Skin of body (tissue), 3 donors: ENCODE measurements at places on chromosomes 2 and 18. TPM values are rescaled to one million over a fixed set of nuclear protein-coding genes. Genes with fewer than 3 reads are reported as not detected.
A peak's percentile ranks its signal among the peaks of the same experiment; 100 is the strongest.

- DNase-seq = peak; percentile 33
Observed at GRCh38 chr2:46863882-46864281, 51.7 kb downstream of the MCFD2 start.

DNA sequence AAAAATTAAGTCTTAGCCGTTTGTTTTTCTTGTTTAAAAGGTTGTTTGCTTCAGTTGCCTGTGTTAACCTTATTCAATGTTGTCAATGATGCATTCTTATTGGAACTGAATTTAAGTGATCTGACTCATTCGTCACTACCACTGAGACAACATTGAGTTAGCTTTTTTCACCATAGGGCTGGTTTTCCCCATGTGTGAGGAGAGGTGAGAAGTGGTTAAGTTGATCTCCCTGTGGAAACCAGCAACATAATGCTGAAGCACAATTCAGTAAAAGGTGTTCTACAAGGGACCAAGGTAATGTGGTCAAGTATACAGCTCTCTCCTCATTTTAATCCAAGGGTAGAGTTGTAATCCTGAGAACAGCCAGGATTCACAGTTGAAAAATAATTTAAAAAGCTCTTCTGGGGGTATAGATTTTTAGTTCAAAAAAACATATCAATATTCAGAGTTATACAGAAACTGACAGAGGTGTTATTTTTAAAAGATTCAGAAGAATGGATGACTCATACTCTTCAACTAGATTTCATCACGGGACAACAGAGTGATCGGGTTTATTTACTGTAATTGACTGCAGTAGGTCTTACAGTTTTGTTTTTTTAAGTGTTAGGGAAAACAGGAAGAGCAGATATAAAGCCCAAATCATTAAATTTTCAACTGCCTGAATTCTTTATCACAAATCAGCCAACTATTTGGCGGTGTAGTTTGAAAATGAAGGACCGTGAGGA lies 12.6 kb downstream of the NOP58 start:
- DNase-seq = no peak

GRCh38 chr2:215277944-215278343 lies 33.9 kb upstream of the ATIC start:
- no peak for DNase-seq

- DNase-seq = no peak
Observed at GRCh38 chr2:228268301-228268700, 86.8 kb upstream of the SPHKAP start.

- DNase-seq = no peak
Observed at GRCh38 chr2:12291303-12291702, 425.4 kb upstream of the TRIB2 start.

DNA sequence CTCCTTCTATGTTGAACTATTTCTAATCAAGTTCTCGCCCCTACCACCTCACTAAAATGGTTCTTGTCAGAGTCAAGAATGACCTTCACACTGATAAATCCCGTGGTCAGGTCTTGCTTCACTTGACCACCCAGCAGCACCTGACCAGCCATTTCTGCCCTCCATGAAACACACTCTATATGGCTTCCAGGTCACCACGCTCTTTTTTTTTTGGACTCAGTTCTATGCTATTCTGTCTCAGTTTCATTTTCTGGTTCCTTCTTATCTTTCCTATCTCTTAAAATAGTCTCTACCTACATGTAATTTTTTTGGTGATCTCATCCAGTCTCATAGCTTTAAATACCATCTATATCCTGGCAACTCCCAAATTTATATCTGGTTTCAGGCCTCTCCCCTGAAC lies 11.4 kb downstream of the EIF2AK3 start:
- no peak for DNase-seq

DNA sequence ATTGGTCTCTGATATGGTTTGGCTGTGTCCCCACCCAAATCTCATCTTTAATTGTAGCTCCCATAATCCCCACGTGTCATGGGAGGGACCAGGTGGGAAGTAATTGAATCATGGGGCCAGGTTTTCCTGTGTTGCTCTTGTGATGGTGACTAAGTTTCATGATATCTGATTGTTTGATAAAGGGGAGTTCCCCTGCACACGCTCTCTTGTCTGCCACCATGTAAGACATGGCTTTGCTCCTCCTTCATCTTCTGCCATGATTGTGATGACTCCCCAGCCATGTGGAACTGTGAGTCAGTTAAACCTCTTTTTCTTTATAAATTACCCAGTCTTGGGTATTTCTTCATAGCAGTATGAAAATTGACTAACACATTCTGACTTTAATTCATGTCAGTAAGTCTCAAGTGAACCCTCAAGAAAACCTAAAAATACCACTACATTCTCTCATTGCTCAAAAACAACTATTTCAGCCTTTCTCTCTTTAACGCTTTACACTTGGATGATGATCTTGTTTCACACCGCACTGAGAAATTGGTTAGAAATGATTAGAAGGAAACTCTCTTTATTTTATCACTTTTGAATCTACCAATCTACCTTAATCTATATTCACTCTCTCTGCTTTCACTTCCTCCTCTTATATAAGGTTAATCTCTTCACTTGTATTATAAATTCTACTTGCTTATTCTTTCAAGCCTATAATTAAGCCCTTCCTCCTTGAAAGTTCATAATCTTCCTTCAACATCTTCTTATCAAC lies 110.1 kb downstream of the GALR1 start:
- no peak for DNase-seq

- no peak for DNase-seq
Observed at GRCh38 chr18:23258566-23259469, 123.5 kb downstream of the CABLES1 start.

DNA sequence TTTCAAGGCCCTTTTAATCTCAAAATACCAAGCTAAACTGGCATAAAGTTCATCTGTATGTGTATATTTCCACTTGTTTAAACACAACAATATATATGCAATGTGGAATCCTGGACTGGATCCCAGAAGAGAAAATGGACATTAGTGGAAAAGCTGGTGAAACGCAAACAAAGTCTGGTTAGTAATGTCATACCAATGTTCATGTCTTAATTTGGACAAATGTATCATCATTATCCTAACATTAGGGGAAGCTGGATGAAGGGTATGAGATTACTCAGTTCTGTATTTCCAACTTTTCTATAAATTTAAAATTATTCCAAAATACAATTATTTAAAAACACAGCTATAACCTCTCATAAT lies 3.8 kb downstream of the SP3 start:
- no peak for DNase-seq

DNA sequence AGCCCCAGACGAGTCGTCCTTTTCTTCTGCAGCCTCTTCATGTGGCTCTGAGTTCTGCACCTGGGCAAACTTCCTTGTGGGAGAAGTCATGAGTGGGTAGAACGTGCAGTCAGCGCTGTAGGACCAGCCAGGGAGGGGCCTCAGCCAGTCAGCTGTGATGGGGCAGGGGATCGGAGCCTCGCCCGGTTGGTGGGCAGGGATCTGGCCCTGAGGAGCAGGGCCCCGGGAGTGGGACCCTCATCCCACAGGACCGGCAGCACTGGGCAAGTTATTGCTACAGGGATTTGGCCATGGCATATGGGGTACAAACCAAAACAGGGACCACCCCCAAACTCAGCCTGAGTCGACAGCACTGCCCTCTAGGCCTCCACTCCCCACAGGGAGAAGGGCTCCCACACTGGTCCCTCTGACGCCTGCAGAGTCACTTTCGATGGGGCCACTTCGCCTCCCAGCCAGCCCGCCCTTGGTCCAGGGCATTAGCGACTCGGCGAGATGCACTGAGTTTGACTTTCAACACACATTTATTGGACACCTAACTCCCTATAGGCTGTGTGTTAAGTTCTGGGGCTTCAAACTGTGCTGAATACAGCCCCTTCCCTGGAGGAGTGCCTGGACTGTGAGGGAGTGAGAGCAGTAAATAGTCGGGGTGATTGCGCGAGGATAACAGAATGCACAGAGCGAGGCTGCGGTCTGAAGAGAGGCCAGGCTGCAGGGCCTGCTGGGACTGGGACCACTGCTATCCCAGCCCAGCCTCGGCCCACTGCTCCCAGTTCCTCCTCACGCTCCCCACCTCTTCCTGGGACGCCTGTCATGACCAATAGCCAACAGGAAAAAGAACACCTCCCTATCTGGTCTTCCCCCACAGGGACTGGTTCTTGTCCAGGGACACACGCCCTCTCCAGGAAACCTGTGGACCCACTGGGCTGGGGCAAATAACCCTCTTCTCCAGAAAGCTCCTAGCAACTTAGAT lies 55.9 kb downstream of the SDC1 start:
- no peak for DNase-seq

- no peak for DNase-seq
Observed at GRCh38 chr2:181947273-181947672, 38.4 kb upstream of the PPP1R1C start.

DNA sequence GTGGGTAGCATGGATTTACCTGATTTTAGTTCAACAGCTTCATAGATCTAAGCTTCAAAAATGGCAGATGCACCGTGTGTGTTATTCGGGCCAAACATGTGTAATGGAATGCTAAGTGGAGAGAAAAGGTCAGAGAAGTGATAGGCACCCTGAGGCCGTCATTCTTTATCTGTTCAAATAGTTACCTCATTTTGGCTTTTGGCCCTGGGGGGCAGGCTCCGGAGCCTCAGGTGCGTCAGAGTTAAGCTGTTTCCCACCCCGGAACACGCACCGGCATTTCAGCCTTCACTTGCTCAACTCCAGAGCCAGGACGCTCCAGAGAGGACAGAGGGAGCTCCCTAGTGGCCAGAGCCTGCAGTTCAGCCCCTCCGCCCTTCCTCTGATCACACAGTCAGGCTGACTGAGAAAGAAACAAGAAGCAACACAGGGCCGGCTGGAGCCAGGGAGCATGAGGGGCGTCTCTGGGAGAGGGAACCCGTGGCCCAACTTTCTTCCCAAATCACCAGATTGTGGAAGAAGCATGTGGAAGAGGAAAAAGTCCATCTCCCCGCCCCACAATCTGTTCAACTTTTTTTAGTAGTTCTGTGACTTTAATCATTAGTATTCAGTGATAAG lies 135.2 kb upstream of the EPC2 start:
- DNase-seq = peak; percentile 41

DNA sequence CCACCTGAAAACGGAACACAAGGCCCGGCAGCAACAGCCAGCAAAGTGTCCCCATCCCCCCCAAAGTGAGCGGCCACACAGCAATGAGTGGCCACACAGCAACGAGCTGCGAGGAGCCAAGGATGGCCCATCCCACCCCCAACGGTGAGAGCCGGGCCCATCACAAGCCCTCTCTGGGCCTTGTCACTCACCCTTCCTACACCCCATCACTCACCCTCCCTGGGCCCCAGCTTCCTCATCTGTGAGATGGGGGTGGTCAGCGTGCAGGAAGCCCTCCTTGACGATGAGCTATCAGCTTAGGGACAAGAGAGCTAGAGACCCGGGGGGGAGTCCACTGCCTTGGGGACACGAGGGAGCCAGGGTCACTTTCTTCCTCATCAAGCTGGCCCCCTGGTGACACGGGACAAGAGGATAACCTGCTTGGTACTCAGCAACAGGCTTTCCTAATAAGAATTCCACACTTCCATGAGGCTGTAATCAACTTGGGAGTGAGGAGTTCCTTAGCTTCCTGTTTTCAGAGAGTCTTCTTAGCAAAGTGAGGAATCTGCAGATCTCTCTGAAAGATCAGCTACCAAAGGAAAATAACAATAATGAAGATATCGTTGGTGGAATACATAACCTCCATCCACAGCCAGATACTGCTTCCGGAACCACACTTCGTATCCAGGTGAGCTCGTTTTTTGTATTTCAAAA lies 92.8 kb downstream of the HDAC4 start:
- DNase-seq = no peak

- no peak for DNase-seq
Observed at GRCh38 chr2:185142677-185143076, 544.3 kb downstream of the ZNF804A start.

DNA sequence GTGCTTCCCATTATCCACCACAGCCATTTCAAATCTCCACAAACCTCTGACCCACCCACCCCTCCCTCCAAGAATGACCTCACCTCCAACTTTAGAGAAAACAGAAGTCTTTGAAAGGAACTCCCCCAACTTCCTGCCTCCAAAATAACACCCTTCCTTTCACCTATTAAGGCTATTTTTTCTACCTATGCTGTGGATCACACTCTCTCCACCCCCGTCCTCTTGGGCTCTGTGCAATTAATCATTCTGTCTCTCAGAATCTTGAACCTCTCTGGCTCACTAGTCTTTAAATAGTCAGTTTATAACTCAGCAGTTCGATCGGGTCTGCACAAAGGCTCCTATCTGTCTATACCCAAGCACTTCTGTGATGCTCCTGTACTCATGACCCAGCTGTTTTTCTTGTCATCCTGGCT lies 37.3 kb upstream of the XPO1 start:
- no peak for DNase-seq

DNA sequence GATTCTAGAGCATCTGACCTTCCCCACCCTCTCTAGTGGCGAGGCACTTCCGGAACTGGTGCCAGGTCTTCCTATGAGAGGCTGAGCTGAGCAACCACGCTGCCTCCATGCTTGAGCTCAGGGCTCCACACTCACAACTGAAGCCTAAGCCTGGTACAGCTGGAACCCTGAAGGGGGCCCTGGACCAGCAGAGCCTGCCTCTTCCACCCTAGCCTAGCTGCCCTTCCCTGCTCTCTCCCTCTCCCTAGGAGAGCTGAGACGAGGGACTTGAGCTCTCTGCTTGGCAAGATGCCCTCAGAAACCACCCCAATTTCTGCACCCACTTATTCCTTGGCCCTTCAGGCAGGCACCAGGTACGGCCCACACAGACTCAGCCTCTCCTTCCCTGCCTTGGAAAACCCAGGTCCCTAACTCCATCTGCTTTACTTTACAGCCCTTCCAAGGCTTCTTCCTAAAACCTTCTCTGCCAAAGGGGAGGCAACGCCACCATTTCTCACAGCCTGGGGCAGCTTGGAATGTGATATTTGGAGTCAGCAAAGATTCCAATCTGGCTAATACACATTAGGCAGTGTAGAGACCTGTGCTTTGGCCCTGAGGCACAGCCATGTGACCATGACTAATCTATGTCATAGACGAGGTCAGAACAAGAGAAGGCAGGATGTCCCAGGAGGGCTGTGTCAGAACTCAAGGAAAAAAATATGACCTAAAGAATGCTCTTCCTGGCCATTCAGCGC lies 18.8 kb downstream of the COX7A2L start:
- no peak for DNase-seq

The KRTCAP3 gene
- total RNA-seq = 2.5 TPM

The UGT1A4 gene
- not detected for total RNA-seq

The ITPRIPL1 gene
- 6.1 TPM for total RNA-seq

The GRHL1 gene
- total RNA-seq = 93.0 TPM

The DSG4 gene
- total RNA-seq = 12.5 TPM

The CGREF1 gene
- 6.7 TPM for total RNA-seq
